ENCODE measurements at places on chromosomes 3 and 15. TPM values are rescaled to one million over a fixed set of nuclear protein-coding genes. Genes with fewer than 3 reads are reported as not detected.

The FAM162A gene
- total RNA-seq = 9.0 TPM

The ADIPOQ gene
- total RNA-seq = not detected

The C3orf20 gene
- not detected for total RNA-seq

The ATP13A5 gene
- 0.41 TPM for total RNA-seq

The SIDT1 gene
- total RNA-seq = 8.2 TPM

The SLC51A gene
- not detected for total RNA-seq

The ASB7 gene
- total RNA-seq = 21.2 TPM

The PPARG gene
- 1.2 TPM for total RNA-seq

The ADPRH gene
- total RNA-seq = 1.2 TPM

The SAXO2 gene
- total RNA-seq = 4.1 TPM
